HepG2 (cell line): ENCODE measurements at places on chromosomes 6 and 20.

GRCh38 chr6:25094726-25095125, 159.0 kb upstream of the RIPOR2 start:
- no peak for DNase-seq

DNA sequence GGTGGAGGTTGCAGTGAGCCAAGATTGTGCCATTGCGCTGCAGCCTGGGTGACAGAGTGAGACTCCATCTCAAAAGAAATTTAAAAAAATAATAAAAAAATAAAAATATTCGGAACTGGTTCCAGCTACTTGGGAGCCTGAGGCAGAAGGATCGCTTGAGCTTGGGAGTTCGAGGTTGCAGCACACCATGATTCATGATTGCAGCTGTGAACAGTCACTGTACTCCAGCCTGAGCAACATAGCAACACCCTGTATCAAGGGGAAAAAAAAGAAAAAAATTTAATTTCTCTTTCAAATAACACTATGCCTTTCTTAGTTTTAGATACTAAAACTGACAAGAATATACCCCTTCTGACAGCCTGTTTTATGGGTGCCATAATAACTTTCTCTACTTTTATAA, 10.5 kb downstream of the KDM1B start:
- DNase-seq: no peak

- peak; percentile 89 for DNase-seq
Observed at GRCh38 chr20:39152126-39152525, 190.0 kb downstream of the DHX35 start.

GRCh38 chr6:26290941-26291340, 74.1 kb upstream of the BTN3A2 start:
- no peak for DNase-seq

GRCh38 chr6:136604928-136605510, 54.8 kb upstream of the MAP7 start:
- DNase-seq: no peak

- no peak for DNase-seq
Observed at GRCh38 chr20:19096843-19097242, 115.6 kb upstream of the SLC24A3 start.

DNA sequence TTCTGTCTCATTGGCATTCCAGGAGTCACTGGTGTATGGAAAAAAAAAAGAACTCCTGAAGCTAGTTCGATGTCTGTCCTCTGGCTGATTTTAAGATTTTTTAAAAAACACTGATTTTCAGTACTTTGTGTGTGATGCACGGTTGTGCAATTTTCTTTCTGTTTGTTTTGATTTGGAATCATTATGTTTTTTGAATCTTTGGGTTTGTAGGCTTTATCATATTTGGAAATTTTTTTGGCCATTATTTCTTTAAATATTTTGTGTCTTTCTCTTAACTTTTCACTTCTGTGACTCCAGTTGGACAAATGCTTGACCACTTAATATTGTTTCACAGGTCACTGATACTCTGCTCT, 327.2 kb downstream of the BCKDHB start:
- DNase-seq: no peak

GRCh38 chr20:16530201-16530681, 43.0 kb downstream of the KIF16B start:
- peak; percentile 26 for DNase-seq

- no peak for DNase-seq
Observed at GRCh38 chr6:1915226-1915625, 305.5 kb downstream of the FOXC1 start.
